ENCODE measurements at places on chromosomes 6 and 20.

DNA sequence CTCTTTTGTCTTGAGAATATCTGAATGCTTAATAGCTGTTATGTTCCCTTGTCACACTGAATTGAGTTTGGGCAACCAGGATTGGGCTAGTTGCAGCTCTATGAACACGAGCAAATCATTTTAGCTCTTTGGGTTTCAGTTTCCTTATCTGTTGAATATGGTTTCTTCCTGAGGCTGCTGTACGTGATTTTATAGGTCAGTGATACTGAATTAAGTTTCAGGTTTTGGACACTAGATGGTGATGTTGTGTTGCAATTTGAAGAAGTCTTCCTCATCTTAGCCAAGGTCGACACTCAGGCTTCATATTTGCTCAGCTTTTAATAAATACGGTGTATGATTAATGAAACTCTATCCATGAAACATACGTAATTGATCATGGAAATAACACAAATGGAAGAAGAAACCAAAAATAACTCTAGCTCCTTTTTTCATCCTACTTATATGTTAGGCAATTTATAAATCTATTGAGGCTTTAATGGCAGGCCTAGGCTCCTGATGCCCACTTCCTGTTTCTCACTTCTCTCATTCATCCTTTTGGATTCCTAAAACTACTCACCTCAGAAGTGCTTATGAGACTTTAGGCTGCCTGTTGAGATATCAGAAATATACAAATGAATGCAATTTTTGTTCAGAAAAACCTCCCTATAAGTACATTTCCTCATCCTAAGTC, 354.1 kb upstream of the MAP3K7 start:
- no peak for DNase-seq

DNA sequence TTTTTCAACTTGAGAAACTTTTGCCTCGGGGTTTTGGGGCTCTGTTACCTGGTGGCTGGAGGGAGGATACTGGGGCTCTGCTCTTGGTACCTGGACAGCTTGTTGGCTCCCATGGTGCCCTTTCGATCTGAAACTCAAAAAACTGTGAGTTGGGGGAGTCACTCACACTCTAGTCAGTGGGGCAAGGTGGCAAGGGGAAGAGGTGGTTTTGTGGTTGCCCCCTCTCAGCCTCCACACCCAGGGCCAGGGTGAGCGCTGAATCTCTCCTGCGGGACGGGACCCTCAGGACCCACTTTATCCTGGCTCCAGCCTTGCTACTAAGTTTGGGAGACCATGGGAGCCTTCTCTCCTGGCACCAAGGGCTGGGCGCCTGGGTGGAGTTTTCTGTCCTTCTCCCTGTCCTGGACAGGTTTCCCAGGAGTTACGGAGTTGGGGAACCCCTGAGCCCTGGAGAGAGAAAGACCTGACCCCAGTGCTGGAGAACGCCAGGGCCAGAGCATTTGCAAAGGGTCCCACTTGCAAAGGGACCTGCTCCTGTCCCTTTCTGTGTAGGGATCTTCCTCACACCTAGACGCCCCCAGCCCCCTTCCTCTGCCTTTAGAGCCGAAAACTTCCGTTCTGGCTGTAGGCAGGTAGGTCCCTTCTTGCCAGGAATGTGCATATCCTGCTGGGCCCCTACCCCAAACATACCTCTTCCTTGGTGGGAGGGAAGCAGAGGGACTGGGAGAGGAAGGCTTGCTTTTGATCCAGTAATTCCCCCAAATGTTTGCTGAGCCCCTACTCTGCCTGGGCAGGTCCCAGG, 2.9 kb downstream of the FOXP4 start:
- DNase-seq, result no peak

DNA sequence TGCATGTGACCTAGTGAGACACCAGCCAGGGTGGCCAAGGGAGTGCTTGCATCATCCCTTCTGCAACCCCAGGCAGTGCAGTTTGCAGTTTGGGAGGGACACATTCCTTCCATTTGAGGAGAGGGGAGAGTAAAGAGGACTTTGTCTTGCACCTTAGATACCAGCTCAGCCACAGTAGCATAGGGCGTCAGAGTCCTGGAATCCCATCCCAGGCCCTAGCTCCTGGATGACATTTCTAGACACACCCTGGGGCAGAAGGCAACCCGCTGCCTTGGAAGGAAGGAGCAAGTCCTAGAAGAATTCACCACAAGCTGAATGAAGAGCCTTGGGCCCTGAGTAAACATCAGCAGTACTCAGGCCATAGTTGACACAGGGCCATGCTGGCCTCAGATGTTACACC, 680.4 kb upstream of the IMPG1 start:
- DNase-seq, result no peak

- no peak for DNase-seq
Observed at GRCh38 chr20:49542514-49542991, 25.4 kb downstream of the PTGIS start.

DNA sequence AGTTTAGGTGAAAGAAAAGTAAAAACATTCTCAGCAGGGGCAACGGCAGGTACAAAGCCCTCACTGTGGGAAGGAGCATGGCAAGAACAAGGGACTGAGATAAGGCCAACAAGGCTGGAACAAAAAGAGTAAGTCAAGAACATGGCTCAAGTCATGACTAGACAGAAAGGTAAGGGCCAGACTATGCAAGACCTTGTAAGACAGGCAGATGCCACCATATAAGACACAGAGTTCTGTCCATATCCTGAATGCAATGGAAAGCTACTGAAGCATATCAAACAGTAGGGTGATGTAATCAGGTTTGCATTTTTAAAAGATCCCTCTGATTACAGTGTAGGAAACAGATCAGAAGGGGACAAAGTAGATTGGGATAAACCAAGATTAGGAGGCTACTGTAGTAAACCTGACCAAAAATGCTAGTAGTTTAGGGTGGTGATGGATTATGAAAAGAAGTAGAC, 5.5 kb downstream of the REV3L start:
- DNase-seq, result no peak

GRCh38 chr6:64602993-64603392, 967.4 kb downstream of the PHF3 start:
- no peak for DNase-seq

DNA sequence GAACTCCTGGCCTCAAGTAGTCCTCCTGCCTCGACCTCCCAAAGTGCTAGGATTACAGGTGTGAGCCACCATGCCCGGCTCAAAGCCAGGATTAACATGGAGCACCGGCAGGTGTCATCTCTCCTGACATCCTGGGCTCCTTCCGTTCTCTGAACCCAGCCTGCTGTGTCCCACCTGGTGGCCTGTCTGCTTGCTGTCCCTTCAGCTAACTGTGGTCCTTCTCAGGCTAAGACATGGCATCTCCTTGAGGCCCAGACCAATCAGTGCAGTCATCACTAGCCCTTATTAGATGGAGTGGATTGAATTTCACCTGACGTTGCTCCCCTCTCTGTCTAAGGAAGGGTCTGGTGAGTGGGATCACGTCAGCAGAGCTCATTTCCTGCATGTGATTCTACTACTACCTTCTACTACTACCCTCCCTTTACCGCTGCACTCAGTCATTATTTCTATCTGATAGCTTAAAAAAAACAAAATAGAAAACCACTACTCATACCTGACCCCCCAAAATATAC, 28.0 kb upstream of the SYNJ2 start:
- DNase-seq, result no peak

DNA sequence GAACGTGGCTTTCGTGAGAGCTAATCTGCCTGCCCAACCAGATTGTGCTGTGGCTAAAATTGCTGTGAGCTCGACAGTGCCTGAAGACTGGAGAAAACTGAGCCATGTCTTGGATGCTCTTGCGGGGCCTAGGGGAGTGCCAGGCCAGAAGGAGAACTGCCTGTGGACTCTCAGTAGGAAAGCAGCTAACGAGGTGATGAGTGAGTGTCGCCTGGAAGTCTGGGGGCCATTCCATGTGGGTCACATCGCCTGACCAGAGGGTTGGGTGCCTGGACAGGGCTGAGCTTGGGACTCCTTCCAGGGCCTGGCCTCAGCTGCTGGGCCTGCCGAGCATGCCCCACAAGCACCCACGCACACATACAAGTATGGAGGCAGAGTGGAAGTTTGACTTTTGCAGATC, 166.5 kb downstream of the VEGFA start:
- no peak for DNase-seq

DNA sequence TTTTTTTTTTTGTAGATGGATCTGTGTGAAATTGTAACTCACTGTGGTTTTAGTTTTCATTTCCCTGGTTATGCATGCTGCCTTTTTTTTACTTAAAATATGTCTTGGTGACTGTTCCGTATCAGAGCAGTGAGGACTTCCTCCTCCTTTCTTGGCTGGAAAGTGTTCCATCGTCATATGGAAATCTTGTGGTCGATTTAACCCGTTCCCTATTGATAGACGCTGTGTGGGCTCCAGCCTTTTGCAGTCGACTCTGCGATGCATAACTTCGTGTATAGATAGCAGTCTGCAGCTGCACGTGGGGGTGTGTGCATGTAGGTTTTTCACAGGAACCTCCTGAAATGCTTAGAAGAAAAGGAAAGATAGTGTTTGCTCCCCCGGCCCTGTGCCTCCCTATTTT, 28.1 kb upstream of the PNPLA1 start:
- DNase-seq, result no peak

- DNase-seq, result no peak
Observed at GRCh38 chr6:154806804-154807203, 73.6 kb downstream of the SCAF8 start.
